ENCODE measurements at places on chromosomes 6 and 20. TPM values are rescaled to one million over a fixed set of nuclear protein-coding genes. Genes with fewer than 3 reads are reported as not detected.

The TMEM239 gene
- not detected for polyA plus RNA-seq

- DNase-seq: no peak
Measured at GRCh38 chr20:33688938-33689424, 2.8 kb upstream of the E2F1 start.

The DNAH8 gene
- polyA plus RNA-seq: not detected

DNA sequence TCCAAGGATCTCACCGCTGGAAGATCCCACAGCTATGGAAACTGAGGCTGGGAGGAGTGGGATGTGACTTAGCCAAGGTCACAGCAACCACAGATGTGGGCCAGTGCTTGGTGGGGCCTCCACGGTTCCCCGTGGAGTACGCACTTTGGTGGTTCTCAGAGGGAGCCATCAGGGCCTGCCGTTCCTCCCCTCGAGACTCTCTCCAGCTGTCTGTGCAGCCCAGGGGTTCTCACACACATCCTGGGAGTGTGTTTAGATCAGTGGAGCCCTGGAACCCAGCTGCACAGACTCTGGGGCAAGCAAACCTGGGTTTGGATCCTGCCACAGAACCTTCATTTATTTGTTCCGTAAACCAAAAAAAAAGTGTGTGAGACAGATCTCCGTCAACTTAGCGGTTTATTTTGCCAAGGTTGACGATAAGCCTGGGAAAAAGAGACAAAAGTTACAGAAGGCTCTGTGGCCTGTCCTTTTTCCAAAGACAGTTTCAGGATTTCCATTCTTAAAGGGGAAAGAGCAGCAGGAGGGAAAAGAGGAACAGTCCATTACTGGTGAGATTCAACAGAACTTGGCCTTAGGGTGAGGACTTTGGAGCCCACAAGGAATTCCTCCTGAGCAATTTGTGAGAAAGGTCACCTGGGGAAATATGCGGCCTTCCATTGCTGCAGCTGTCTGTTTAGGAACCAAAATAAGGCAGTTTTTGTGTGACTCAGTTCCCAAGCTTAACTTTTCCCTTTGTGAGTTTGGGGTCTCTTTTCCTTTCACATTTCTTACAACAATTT lies 13.6 kb upstream of the MYMX start:
- no peak for DNase-seq

GRCh38 chr20:20440886-20441658 lies 73.2 kb downstream of the INSM1 start:
- DNase-seq: no peak

- DNase-seq: no peak
Measured at GRCh38 chr6:159462431-159462830, 230.6 kb downstream of the SOD2 start.

The VARS2 gene
- polyA plus RNA-seq: 15.0 TPM

DNA sequence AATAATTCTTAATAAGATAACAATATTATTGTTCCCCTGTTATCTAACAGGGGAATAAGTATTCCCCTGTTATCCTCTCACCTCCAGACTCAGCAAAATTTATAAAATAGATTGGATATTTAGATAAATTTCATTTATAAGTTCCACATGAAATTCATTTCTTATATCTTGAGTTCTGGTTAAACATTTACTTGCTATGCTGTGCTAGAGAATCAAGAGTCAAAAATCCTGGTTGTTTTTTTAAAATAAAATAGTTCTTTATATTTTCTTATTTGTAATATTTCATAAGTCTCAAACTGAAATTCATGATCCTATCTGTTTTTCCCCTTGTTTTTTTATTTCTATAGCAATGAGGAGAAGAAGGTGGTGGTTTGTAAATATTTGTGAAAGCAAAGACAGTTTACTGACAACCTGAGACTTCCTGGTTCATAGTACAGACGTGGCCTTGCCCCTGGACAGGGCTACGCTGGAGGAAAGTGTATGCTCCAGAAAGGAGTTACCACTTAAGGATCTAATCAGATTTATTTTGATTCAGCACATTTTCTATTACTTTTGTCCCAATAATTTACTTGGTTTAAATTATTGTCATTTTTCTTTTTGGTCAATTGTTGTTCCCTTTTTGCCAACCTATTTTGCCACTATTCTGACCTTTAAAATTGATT lies 37.8 kb upstream of the MARCKS start:
- DNase-seq: peak; percentile 71

- DNase-seq: no peak
Measured at GRCh38 chr6:160999516-160999915, 7.9 kb downstream of the MAP3K4 start.

The TREM1 gene
- not detected for polyA plus RNA-seq

DNA sequence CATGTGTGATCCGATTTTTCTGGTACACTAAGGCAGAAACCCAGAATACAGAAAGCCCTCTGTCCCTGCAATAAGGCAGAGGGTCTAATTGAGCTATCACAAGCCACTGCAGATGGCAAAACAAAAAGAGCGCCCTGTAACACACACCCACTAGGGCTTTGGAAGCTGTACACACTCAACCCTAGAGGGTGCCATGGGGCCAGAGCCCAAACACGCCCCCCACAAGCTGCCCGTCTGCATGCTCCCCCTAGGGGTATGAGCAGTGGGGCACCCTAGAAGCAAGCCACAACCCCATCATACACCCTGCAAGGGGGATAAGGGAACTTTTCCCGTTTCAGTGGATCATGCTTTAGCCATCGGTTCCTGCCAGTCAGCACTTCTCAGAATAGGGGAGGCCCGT lies 62.2 kb upstream of the PDE10A start:
- DNase-seq: peak; percentile 19

The BPIFA2 gene
- not detected for polyA plus RNA-seq

The MMP24OS gene
- polyA plus RNA-seq: 45.6 TPM

DNA sequence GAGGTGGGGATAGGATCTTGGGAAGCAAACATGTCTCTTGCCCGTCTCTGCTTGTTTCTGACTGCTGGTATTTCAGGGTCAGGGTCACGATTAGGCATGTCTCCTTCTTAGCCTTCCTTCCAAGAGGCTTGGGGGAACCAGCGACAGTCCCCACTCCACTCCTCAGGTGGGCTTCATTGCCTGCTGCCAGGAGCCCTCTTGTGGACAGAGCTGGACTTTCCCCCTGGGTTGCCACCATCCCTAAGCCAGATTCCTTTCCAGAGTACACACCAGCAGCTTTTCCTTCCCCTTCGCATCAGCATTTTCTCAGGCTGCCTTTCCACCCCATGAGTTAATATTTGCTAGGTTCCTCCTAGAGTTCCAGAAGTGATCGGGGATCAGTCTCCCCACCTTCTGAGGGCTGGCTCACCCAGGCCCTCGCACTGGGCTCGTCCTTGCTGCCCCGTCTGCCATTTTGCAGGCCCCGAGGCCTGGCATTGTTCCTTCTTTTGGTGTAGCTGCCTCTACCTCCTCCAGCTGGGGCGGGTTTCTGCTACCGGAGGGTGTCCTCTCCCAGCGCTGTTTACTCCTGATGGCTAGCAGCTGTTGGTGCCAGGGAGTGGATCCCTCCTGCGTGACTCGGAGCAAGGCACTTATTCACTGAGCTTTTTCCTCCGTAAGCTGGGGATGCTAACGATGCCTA lies 8.8 kb upstream of the C20orf144 start:
- DNase-seq: peak; percentile 72

The TMEM14B gene
- polyA plus RNA-seq: 118 TPM

The PROKR2 gene
- polyA plus RNA-seq: not detected

The IRF4 gene
- 0.03 TPM for polyA plus RNA-seq

- DNase-seq: no peak
Measured at GRCh38 chr6:7675353-7675945, 50.5 kb upstream of the BMP6 start.

The SOBP gene
- 0.53 TPM for polyA plus RNA-seq

- no peak for DNase-seq
Measured at GRCh38 chr20:57967364-57967763, 257.5 kb upstream of the PMEPA1 start.

The RAMACL gene
- polyA plus RNA-seq: 0.12 TPM

The CST4 gene
- not detected for polyA plus RNA-seq

- no peak for DNase-seq
Measured at GRCh38 chr6:45991189-45991588, 24.5 kb downstream of the CLIC5 start.

The TMC2 gene
- polyA plus RNA-seq: not detected
